ENCODE measurements at places on chromosomes 1 and 21.
A peak's percentile ranks its signal among the peaks of the same experiment; 100 is the strongest.

DNA sequence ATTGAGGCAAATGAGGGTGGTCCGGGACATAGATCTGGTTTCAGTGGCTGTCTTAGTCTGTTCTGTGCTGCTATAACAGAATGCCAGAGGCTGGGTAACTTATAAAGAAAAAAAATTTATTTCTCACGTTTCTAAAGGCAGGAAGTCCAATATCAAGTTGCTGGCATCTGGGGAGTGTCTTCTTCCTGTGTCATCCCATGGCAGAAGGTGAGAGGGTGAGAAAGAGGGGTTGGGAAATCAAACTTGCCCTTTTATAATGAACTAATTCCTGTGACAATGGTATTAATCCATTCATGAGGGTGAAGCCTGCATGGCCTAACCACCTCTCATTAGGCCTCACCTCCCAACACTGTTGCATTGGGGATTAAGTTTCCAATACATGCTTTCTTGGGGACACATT lies 3.7 kb upstream of the FGGY start:
- no peak for DNase-seq

DNA sequence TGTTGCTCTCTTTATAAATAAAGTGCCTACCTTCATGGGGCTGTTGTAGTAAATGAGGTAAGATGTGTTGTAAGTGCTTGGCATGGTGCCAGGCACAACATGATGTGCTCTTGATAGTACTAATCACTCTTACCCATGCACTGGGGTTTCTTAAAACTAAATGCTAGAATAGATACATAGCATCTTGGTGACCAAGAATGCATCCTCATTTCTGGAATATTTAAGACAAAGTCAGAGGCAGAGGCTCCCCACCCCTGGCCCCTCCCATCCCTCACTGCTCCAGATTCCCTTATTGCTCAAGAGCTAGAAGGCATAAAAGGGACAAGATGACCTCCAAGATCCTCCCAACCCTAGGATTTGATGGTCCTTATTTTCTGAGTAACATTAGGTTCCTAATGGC lies 61.3 kb downstream of the GLUL start:
- DNase-seq, result no peak

DNA sequence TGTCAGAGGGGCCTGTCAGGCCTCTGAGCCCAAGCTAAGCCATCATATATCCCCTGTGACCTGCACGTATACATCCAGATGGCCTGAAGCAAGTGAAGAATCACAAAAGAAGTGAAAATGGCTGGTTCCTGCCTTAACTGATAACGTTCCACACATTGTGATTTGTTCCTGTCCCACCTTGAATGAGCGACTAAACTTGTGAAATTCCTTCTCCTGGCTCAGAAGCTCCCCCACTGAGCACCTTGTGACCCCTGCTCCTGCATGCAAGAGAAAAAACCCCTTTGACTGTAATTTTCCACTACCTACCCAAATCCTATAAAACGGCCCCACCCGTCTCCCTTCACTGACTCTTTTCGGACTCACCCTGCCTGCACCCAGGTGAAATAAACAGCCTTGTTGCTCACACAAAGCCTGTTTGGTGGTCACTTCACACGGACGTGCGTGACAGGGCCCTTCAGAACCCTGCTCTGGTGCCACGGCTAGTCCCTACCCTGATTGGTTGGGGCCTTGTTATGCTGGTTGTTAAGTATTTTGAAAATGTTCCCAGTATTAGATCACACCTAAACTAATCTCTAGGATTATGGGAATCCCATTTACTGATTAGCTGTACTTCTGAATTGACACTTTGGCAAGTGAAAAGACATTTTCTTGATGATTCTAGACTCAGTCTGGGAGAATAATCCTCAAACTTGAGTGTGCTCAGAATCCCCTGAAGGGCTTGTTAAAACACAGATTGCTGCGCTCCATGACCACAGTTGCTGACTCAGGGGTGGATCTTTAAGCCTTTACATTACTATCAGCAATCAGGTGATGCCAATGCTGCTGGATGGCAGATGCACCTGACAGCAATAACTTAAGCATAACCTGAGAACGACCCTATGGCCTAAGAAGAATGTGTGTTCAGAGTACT lies 28.8 kb upstream of the SPATA6 start:
- no peak for DNase-seq

- no peak for DNase-seq
These were observed 237.8 kb upstream of the ADGRL2 start for GRCh38 chr1:81562934-81563333.

- peak; percentile 88 for DNase-seq
These were observed 5.2 kb upstream of the RERE start for GRCh38 chr1:8822373-8823294.

- no peak for DNase-seq
These were observed 173.4 kb upstream of the RGS18 start for GRCh38 chr1:191984856-191985255.

DNA sequence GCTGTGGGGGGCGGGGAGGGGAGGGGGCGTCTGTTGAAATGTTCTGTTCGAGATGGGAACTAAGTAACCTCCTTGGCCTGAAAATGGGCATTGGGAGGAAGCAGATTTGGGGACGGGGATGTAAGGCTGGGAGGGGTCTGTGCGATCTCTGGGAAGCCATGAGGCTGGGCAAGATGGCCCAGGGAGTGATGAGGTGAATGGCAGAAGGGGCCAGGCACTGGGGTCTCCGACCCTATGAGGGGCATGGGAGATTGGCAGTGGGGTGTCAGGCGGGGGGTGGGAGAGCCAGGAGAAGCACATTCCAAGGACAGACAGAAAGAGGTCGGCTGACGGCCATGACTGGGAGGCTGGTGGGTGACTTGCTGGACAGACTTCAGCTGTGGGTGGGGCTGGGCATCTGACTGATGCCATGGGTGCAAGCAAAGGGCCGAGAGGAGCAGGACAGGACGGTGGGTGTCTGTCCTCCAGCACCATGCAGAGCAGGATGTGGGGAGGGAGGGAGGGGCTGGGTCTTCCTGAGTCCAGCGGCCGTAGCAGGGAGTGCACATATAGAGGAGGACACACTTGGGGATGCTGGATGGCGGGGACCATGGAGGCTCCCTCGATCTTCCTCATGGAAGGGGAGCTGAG lies 30.0 kb upstream of the COL18A1 start:
- DNase-seq, result no peak

- no peak for DNase-seq
These were observed 241.6 kb downstream of the ZNF326 start for GRCh38 chr1:90236493-90236892.

- no peak for DNase-seq
These were observed 518.5 kb downstream of the SMYD3 start for GRCh38 chr1:245988393-245989078.

DNA sequence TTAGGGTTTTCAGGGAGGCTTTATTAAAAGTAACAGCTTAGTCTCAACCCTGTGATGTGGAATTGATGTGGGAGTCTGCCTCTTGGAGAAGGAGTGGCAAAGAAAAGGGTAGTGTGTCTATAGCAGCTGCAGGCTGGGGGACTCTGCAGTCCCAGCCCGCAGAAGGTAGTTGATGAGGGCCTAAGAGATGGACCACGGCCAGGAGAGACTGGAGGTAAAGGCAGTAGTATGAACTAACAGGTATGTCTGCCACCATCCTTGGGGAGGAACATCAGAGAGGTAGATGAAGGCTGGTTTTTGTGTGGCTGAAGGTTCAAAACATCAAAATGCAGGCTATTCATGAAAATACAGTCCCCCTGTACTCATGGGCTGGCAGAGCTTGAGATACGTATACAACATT lies 112.1 kb downstream of the KCTD3 start:
- no peak for DNase-seq

GRCh38 chr21:44872649-44873355 lies 688 bp downstream of the PTTG1IP start:
- DNase-seq, result no peak

GRCh38 chr1:48744032-48744431 lies 32.7 kb downstream of the BEND5 start:
- DNase-seq, result no peak

DNA sequence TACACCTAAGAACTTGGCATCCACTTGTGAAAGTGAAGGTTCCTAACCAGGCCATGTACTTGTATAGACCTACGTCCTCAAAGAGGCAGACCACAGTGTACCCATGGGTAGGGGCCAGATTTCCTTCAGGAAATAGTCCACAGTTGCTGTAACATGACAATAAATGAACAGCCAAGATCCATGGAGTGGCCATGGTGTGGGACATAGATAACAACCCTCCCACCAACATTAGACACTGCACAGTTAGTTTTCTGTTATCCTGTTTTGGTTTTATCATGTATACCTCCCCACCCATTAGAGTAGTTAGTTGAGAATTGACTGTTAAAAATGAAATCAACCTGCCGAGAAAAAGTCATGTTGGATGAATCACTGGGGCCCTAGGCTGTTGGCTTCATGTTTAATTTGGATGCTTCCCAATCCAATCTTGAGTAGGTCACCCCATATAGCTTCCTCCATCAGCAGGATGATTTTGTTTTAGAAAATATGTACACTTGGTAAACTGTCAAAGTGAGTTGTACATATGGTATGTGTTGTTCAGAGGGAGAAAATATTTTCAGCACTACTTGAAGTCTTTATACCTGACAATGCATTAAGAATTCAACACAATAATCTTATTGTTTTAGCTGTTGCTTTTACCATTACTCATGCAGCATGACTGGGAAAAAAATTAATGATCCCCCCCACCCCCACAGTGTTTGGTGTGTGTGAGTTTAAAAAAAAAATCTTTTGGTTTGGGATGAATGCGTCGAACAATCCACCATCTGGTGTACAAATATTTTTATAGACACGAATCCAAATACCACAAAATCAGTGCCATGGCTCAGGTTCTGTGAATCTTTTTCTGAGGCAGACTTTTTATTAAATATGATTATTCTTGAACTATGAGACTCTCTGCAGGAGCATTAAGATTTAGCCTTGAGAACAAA lies 88.3 kb upstream of the ARHGAP29 start:
- DNase-seq, result no peak

DNA sequence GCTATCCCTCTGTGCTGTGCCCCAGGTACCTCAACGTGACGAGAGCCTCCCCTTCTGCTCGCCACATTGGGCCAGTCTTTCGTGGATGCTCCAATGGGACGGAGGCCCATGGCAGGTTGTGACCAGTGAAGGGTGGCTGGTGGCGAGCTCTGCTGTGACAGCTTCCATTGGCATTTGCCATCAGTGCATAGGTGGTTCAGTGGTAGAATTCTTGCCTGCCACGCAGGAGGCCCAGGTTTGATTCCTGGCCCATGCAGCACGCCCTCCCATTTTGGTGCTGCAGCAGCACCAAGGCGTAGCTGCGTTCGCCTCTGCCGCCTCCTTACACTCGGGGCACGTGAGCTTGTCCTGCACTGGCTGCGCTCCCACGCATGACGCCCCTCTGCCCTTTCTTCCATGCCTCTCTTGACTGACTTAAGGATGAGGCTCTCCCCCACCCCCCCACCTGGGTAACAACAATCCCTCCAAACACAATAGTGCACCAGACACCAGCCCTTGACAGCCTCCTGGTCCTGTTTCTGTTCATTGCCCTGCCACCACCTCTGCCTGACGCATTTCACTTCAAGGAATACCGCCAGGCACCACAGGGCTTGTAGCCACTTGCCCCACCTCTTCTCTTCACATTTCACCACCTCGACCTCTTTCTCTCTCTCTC lies 24.7 kb upstream of the FCGR2A start:
- no peak for DNase-seq

GRCh38 chr1:7117399-7118281 lies 332.4 kb downstream of the CAMTA1 start:
- DNase-seq, result no peak

- DNase-seq, result no peak
These were observed 90.0 kb upstream of the HNRNPU start for GRCh38 chr1:244954359-244954758.

- no peak for DNase-seq
These were observed 372.8 kb upstream of the DAB1 start for GRCh38 chr1:57796616-57797015.

GRCh38 chr1:198671136-198671535 lies 32.3 kb downstream of the PTPRC start:
- no peak for DNase-seq

DNA sequence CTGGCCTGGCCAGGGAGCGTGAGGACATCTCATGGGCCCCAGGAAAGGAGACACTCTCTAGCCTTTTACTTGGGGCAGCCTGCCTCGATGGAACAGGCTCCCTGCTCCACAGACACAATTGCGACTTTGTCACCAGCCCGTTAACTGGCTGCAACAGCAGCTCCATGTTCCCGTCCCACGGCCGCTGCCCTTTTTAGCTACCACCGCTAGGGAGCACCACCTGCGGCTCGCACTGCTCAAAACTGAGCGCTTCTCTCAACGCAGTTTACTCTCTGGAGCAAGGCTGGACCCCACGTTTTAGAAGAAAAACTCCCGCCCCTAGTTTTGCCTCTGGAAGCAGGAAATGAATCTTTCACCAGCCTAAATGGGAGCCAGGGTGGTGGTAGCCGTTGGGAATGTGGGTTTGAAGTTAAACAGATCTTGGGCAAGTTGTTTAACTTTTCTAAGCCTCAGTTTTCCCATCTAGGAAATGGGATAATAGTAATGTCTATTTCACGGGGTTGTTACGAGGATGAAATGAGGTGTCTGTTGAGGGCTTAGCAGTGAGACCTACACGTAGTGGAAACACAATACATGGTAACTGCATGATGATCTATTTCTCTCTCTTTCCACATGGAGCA lies 3.5 kb upstream of the LRRC38 start:
- DNase-seq, result no peak

DNA sequence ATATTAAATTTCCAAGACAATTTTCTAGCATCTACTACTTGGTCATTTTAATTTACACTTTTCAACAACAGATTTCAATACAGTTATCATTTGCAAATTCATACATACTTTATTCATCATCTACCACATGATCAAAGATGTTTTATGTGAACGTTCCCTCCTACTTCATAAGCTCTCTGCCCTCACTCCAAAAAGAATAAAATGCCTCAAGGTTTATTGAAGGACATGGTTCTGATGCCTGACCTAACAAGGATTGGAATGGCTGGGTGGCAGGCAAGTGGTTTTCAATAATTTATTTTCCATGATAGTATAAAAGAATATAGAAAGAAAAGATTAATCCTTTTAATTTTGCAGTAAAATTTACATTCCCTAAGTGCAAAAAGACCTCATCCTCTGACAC lies 5.4 kb downstream of the CDKN2C start:
- no peak for DNase-seq

- no peak for DNase-seq
These were observed 21.1 kb downstream of the COL11A1 start for GRCh38 chr1:103087256-103087655.

DNA sequence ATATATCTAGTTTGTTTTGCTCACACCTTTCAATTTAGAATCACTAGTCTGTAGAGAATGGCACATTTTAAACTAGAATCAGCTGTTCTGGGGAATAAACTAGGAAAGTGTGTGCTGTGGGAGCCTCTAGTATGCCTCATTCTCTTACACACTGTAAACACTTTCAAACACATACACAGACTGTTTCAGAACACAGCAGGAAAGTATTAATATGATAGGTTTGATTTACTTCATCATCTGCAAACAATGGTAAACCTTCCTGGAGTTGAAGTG lies 67.1 kb upstream of the ABCG1 start:
- no peak for DNase-seq

Data from SK-N-MC (cell line).